Adrenal gland (tissue), 19 donors: ENCODE measurements at places on chromosomes 3 and 15. TPM values are rescaled to one million over a fixed set of nuclear protein-coding genes. Genes with fewer than 3 reads are reported as not detected.

The TM4SF4 gene
- total RNA-seq, result 0.96 TPM

The COL6A6 gene
- total RNA-seq, result 0.06 TPM

The EFHB gene
- 4.4 TPM for total RNA-seq

The CHRM5 gene
- total RNA-seq, result not detected

GRCh38 chr3:139198929-139199328, 144.9 kb upstream of the MRPS22 start:
- H3K4me3 ChIP-seq, result no peak overlapping the region
- H3K36me3 ChIP-seq, result no peaks in the 10 kb centered on the region
- no peaks in the 10 kb centered on the region for H3K4me1 ChIP-seq
- no peak for DNase-seq
- H3K27ac ChIP-seq, result no peak overlapping the region

DNA sequence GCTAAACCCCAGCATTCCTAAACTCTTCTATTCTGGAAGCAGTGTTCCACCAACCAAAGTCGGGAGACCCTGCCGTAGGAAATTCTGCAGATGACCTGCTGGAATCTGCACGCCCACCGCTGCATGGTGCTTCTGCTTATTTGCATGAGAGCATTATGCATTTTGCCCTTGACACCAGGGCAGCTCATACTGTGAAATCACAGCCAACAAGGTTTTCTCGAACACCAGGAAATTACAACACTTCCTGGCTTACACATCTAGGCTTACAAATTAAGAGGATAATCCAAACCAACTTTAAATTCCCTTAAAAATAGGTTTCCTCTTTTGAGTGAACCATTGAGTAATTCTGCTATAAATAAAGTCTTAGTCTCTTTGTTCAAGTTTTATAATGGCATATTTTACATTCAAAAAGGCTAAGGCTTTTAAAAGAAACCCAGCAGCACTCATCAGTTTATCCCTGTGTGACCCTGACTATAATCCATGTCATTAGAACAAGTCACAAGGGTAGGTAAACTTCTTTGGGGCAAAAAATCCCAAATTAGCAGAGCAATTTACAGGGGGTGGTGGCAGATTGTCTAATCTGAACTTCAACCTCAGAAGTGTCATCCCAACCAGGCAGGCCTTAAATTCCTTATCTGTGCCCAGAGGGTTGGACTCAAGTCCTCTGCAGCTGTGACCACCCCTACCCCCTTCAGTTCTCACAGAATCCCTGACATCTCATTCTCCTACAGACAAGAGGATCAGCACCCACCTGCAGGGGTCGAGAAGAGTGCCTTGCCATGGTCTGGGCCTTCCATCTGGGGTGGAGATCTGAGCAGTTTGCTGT, 33.5 kb upstream of the RBP1 start:
- DNase-seq, result no peak
- H3K36me3 ChIP-seq, result no peaks in the 10 kb centered on the region
- no peaks in the 10 kb centered on the region for H3K4me1 ChIP-seq
- no peaks in the 10 kb centered on the region for H3K27me3 ChIP-seq

DNA sequence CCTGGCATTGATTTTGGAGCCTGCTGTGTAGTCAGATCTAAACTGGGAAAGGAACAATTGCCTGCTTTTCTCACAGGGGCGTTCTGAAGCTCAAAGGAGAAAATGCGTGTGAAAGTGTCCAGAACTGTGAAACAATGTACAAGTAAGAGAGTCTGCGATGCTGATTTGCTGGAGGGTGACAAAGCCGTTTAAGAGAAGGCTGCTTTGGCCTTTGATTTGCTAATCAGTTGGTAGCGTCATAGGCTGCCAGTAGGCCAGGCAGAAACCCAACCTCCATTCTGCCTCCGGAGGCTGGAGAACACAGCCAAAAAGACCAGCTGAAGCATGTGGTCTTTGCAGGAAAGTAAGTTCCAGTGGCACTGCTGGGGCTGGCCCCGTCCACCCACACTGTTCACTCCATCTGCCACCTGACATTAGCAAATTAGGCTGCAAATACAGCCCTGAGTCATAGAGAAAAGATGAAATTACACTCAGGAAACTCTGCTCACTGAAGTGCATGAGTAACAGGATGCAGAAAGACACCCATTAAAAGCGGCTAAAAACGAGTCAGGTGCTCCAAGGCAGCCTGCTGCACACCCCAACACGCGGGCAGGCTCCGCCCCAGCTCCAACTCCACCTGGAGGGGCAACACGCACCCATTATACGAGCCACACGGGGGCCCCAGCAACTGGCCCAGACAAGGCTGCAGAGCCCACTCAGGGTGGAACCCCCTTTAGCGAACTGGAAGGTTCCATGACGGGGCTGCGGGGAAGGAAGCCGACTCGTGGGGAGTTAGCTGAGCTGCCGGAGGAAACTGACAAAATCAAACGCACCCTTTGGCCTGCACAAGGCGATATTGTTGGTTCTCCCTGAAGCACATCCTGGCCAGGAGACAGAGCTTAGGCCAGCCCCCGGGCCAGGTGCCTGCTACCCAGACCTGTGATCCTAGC, 31.6 kb downstream of the ZDHHC19 start:
- no peak overlapping the region for H3K4me3 ChIP-seq
- peak overlapping the region; percentile 30 for H3K27ac ChIP-seq
- no peaks in the 10 kb centered on the region for H3K36me3 ChIP-seq

DNA sequence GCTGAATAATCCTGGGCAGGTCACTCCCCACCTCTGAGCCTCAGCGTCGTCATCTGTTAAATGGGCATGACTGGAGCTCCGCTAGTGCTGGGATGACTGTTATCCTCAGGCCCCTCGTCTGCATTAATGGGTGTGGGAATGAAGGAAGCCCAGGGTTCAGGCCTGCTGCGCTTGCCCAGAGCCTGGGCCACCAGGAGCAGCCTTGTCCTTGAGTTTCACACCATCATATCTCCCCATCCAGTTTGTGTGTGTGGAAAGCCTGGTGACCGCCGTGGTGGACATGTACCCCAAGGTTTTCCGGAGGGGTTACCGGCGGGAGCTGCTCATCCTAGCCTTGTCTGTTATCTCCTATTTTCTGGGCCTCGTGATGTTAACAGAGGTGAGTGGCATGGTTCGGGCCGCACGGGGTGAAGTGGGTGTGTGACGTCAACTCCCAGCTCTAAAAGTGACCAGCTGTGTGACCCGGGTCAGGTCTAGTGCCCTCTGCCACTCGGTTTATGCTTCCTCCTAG, 63.5 kb upstream of the SLC6A1 start:
- no peak overlapping the region for H3K27ac ChIP-seq
- H3K4me3 ChIP-seq, result no peak overlapping the region
- DNase-seq, result no peak
- H3K27me3 ChIP-seq, result no peaks in the 10 kb centered on the region
- H3K4me1 ChIP-seq, result no peaks in the 10 kb centered on the region
- no peaks in the 10 kb centered on the region for H3K36me3 ChIP-seq

The CORO2B gene
- total RNA-seq, result 7.2 TPM

GRCh38 chr3:150759319-150759718, 3.6 kb downstream of the SIAH2 start:
- H3K27ac ChIP-seq, result peak overlapping the region; percentile 98
- H3K36me3 ChIP-seq, result no peaks in the 10 kb centered on the region
- H3K4me1 ChIP-seq, result peaks cover 68% of the 10 kb centered on the region
- no peak for DNase-seq
- no peak overlapping the region for H3K4me3 ChIP-seq

DNA sequence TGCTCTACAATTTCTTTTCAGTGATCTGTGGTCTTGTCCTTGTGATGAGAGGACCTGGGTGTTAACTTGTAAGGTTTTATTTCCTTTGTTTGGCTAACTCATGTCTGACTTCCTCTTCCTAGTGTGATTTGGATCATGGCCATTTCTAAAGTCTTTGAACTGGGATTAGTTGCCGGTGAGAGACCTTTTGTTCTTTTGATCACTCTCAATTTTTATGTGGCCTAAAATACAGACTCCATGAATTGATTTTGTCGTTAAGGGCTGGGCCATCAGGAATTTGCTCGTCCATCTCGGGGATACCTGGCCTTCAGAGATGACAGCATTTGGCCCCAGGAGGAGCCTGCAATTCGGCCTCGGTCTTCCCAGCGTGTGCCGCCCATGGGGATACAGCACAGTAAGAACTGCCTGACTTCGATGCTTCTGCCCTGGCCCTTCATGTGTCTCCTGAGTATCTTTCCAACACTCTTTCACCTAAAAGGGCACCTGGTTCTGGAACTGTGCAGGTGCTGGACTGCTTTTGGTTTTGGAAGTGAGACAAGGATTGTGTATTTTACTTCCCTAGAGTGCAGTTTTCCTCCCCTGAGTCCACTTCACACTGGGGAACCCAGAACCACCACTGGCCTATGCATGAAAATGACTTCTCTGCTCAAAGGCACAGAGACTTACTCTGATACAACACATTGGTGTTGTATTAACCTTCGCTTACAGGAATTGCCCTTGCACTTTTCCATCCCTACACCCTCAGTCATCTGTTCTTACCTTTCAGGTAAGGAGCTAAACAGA, 13.1 kb upstream of the LRRC2 start:
- peak overlapping the region; percentile 30 for H3K4me3 ChIP-seq
- no peaks in the 10 kb centered on the region for H3K27me3 ChIP-seq
- H3K36me3 ChIP-seq, result no peaks in the 10 kb centered on the region
